ENCODE measurements at places on chromosomes 1 and 21.

DNA sequence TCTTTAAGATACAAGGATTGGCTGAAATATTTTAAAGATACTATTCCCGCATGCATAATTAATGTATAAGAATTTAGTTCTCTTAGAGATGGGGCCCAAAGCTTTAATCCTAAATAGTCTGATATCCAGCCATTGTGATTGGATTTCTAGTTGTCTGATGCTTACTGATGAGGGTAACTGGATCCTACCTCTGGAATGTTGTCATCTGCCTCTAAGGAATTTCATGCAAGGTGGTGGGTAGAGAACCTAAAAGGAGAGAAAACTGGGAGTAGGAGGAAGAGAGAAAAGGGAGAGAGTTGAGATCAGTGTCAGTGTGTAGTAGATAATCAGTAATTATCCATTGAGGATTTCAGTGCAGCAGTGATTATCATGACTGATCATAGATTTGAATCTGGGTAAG is 295.5 kb downstream of the KCNT2 start:
- DNase-seq: no peak

GRCh38 chr1:192435704-192436103 is 118.9 kb downstream of the RGS21 start:
- no peak for DNase-seq

DNA sequence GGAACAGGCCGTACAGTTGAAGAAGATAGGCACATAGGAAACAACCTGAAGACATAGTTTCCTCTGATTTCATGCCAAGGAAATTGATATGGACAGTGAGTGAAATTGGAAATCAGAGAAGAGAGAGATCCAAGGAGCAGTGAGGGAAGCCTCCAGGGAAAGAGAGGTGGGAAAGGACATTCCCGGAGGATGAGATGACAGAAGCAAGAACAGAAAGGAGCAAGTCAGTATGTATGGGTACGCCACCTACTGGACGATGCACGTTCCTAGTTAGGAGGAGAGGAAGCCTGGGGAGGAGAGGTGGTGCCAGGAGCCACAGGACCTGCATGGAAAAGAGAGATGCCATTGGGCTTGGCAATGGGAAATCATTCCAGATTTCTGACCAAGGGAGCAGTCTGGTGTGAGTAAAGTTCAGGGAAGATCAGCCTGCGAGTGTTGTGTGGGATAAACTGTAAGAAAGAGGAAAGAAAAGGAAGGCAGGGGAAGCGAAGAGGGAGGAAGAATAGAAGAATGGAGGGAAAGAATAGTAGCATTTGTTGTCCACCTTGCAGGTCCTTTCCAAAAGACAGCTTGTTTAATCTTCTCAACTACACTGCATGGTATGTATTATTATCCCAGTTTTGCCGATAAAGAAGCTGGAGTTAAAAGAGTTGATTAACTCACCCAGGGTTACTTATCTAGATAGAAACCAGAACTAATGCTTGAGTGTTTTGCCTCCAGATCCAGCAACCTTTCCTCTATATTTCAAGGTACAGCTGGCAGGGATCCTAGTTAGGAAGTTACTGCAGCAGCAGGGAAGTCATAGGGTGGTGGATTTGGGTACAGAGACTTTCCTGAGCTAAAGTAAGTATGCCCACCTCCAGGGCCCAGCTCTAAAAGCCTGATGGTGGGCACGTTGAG is 27.4 kb downstream of the C1orf116 start:
- no peak for DNase-seq

GRCh38 chr1:54614563-54614962 is 8.8 kb downstream of the FAM151A start:
- no peak for DNase-seq

- no peak for DNase-seq
Observed at GRCh38 chr1:214380396-214380795, 99.4 kb downstream of the SMYD2 start.

DNA sequence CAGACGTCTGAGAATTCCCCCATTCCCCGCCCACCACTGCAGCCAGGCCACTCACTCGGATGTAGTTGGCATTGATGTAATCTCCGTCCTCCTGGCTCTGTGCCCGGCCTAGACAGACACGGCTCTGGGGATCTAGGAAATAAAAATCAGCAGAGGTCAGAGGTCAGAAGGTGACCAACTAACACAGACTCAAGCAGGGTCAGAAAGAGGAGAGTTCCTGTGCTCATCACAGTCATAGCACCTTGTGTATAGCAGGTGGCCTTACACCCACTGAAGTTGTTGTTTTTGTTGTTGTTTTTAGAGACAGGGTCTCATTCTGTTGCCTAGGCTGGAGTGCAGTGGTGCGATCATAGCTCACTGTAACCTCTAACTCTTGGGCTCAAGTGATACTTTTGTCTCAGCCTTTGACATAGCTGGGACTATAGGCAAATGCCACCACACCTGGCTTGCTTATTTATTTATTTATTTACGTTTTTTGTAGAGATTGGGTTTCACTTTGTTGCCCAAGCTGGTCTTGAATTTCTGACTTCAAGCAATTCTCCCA is 4.9 kb downstream of the PTPN7 start:
- no peak for DNase-seq

DNA sequence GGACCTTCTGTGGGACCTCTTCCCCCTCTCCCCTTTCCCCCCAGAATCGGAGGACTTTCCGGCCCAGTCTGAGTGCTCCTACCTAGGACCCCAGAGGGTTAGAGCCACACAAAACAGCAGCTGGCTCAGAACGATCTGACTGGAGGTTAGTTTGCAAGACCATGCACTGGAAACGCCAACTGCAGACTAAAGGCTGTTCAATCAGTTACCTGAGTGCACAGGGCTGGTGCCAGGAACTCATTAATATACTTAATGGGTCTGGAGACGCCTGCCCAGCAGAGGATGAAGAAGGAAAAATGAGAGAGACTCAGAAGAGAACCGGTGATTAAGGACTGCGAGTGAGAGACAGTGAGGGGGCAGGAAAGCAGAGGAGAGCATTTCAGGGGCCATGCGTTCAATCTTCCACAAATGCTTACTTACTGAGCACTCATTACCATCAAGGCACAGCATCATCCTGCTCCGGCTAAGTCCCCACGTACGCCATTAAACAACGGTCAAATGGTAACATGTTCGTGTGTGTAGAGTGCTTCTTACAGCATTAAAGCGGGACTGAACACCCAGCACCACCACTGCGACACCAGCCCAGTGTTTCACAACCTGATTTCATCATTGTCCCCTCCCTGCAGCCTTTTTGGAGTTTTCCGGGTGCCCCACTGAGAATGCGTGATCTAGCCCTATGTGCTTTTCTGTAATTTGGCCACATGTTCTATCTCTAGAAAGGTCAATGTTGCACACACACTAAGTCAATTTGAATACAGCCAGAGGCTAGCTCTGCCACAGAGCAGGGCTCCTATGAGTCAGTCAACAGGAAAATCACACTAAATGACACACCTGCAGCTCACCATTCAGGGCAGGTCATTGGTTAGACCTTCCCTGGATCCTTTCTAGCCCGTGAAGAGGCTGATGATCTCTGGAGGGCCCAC is 7.6 kb downstream of the ENO1 start:
- DNase-seq: no peak

GRCh38 chr1:9506901-9507300 is 32.4 kb upstream of the SLC25A33 start:
- DNase-seq: no peak

- no peak for DNase-seq
Observed at GRCh38 chr1:36920801-36921405, 113.4 kb downstream of the GRIK3 start.

GRCh38 chr1:29124366-29125236 is 898 bp upstream of the TMEM200B start:
- peak; percentile 83 for DNase-seq

Data from frontal cortex (tissue), 4 donors.